ENCODE measurements at places on chromosomes 16 and 17.

DNA sequence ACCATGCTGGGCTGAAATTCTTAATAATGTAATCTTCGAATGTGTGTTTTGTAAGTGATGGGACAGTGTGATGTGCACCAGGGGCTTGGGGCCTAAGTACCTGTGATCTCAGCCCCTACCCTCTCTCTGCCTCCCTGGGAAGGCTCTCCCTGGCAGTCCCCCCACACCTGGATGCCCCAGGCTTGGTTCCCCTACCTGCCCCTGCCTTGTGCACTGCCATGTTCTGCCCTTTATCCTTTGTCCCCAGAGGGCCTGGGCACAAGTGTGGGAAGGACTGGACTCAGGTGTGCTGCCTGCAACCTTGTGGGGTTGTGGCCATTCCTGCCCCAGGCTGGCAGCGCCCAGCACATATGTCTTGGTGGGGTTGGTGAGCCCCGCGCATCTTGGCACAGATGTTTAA, 55.4 kb upstream of the CREBBP start:
- no peak for DNase-seq

- no peak for DNase-seq
Observed at GRCh38 chr16:61987474-61988012, 48.7 kb downstream of the CDH8 start.

DNA sequence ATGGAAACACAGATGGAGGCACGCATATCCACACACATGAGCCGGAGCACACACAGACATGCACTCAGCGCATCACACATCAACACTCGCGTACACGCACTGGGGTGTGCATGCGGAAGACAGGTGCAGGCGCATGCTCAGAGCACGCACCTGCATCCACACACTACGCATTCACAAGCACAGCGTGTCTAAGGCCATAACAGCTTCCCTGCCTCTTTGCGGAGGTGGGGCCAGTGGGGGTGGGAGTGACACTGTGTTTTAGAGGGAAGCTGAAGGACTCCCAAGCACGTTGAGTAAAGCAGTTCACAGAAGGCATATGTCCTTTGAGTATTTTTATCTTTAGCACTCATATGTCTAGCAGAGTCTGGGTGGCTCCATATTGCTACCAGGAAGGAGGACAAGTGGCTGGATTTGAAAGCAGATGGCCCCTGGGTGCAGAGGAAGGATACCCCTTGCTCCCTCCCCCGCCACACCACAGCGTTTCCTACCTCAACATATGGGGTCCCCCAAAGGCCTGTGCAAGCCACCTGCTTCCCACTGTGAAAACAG, 68.6 kb upstream of the TOB1 start:
- no peak for DNase-seq

GRCh38 chr17:50269477-50270434, 4.5 kb upstream of the TMEM92 start:
- DNase-seq: peak; percentile 88

DNA sequence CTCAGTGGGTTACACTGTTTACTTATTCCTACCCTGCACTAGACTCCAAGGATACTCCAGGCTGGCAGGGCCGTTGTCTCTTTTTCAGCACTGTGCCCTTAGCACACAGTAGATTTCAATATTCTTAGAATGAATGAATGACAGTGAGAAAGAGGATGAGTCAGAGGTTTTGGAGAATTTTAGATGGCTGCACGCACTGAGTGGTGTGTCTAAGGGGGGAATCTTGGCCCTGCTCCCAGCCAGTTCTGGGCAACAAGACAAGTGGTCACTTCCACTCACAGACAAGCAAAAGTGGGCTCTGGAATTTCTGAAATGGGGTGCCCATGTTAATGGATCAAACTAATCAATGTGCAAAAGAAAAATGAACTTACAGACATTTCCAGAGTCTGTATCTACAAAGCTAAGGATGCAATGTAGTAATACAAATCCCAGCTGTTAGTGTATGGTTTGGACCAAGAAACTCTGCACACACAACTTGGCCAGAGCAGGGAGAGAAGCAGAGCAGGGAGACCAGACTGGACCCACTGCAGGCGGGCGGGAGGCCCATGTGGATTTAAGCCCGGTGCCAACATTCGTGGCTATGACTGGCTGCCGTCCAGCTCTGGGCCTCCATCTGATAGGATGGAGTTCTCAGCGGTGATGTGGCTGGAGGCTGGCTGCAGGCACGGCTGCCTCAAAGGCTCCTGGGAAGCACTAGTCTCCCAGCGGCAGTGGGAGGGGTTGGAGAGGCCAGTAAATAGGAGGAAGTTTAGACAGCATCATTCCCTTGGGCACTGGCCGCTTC, 95.6 kb upstream of the CDYL2 start:
- peak; percentile 93 for DNase-seq

- DNase-seq: no peak
Observed at GRCh38 chr16:13997933-13998332, 73.2 kb upstream of the MRTFB start.

- no peak for DNase-seq
Observed at GRCh38 chr17:57868910-57869616, 19.2 kb upstream of the MRPS23 start.

GRCh38 chr17:43740541-43740940, 18.1 kb downstream of the SOST start:
- peak; percentile 18 for DNase-seq

DNA sequence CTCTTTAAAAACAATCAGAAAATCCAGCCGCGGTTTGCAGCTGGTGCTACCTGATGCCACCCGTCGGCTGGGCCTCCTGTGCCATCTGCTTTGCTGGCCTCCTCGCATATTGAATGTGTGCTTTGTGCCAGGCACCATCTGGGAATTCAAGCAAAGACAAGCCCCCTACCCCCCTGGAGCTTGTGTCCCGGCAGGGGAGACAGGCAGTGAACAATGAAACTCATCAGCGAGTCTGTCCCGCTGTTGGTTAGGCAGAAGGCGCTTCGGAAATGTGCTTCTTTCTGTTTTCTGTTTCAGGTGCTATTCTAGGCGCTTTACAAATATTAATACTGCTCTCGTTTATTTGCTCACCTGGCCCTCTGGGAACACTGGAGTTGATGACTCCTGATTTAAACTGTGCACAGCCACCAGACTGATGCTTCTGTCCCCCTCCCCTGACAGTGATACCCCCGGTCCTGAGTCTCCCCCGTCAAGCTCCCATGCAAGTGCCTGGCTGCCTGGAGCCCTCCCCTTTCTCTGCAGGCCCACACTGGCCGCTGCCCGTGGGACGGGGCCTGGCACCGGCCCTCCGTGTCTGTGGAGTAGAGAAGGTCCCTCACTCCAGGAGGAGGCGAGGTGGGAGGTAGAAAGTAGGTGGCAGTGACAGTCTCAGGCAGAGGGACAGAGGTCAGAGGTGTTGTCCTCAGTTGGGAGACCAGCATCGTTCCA, 126.1 kb upstream of the PLCG2 start:
- no peak for DNase-seq

DNA sequence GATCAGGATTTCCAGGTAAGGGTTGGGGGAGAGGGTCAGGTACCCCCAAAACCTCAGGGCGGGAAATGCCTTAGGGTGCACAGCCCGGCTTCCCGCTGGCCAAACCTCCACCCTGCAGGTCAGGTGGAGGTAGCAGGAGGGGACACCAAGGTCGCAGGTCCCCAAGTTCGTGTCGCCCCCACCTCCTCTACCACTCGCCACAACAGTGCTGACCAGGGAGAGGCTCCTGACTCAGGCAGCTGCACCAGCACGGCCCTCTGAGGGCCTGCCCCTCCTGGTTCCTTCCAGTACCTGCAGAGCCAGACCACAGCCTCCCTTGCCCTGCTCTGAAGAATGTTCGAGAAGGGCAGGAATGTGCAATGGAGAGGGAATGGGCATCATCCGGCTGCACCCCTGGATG, 3.9 kb downstream of the MRPL28 start:
- no peak for DNase-seq

DNA sequence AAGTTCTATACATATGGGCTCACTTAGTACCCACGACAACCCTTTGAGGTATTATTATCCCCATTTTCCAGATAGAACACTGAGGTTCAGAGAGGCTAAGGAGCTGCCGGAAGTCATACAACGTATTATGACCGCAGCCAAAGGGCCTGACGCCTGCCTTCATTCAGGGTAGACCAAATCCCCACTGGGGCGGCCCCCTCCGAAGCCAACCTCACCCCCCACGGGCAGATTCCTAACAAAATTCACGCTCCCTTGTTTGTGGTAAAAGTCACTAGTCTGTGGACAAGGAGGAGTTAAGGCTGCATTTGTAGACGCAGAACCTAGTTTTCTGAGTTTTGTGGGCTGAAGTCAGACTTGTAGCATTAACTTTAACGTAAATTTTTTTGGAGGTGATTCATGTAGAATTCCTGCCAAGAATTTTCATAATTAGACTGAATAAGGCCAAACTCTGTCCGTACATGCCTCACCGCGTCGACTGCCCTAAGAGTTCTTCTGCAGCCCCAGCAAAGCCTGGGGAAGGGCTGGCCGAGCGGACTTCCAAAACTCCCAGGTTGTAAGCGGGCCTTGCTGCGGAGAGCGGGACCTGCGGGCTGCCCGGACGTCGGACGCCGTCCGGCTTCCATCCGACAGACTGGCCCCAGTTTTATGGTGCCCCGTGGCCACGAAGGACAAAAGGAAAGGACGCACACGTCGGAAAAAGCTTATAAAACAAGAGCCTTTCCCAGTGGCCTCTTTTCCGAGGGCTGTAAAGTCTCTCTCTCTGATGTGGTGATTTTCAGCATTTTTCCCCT, 75.7 kb downstream of the NXN start:
- DNase-seq: peak; percentile 49

- no peak for DNase-seq
Observed at GRCh38 chr16:64973171-64973570, 148.7 kb downstream of the CDH11 start.

DNA sequence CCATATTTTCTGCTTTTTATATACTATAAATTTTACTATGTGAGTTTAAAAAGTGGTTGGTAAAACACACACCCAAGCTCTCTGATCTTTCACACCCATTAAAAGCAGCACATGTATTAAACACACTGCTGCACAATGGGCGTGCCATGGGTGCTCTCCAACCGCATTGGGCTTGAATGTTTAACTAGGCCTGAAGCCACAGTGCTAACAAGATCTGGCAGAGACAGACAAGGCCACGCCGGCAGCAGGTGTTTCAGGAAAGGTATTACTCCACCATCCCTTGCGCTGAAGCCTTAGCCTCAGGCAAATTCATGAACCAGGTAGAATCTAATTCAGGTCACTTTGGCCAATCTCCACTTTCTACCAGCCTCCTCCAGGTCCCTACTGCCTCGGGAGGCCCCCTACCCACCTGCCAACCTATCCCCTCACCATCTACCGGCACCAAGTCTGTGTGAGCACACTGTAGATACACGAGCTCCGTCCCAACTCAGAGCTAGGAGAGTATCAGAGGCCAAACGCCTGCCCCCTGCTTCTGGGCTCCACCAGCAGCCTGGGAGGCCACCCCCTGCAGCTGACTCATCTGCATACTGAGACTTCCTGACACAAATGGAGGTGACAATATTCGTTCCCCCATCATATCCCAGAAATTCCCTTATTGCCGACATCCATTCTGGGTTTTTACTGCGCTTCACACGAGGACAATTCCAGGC, 95.0 kb downstream of the ADCY9 start:
- no peak for DNase-seq

DNA sequence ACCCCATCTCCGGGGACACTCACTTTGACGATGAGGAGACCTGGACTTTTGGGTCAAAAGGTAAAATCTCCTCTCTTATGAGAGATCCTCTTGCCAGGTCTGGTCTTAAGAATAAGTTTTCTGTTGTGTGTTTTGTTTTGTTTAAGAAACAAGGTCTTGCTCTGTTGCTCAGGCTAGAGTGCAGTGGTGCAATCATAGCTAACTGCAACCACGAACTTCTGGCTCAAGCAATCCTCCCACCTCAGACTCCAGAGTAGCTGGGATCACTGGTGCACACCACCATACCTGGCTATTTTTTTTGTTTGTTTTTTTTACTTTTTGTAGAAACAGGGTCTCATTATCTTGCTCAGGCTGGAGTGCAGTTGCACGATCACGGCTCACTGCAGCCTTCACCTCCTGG, 4.1 kb downstream of the MMP25 start:
- no peak for DNase-seq

DNA sequence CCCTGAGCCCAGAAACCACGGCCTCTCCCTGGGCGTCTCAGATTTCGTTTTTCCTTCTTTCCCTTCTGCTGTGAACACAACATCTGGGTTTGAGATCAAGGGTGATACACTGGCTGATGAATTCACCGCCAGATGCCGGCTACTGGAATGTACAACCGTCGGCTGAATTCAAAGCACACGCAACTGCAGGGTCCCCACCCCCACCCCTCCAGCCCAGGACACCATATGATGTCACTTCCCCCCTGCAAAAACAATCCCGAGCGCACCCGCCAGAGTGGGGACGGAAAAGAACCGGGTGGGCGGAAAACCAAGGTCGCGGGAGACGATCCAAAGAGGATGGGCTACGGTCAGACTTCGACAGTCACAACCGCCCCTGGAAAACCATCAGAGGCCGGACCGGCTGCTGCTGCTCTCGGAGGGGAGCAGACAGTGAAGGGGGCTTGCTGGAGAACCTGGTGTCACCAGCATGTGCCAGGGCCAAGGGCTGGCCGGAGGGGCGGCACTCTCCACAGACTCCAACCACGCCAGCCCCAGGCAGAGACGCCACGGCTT, 23.3 kb downstream of the CEP295NL start:
- DNase-seq: peak; percentile 87

GRCh38 chr16:945271-946047, 25.3 kb downstream of the LMF1 start:
- no peak for DNase-seq

DNA sequence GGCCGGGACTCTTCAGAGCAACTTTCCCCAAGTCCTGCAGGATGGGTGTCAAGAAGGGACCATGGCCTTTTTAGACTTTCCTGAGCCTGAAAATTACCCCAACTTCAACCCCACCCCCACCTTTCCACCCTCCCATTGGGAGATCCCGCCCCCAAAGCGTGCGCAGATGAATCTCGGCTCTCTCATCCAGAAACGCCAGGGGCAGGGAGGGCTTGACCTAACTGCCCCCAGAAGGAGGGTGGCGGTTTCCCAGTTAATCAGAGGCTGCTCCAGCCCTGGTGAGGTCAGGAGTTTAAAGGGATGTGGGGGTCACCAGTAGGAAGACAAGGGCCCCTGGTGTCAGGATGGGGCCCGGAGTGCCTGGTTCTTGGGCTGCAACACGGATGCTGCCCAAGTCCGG, 480 bp downstream of the KIF19 start:
- no peak for DNase-seq

GRCh38 chr17:31291820-31292219, 5.2 kb downstream of the OMG start:
- peak; percentile 58 for DNase-seq

GRCh38 chr16:49788986-49789385, 66.9 kb downstream of the ZNF423 start:
- DNase-seq: no peak

- no peak for DNase-seq
Observed at GRCh38 chr16:80066805-80067580, 466.5 kb upstream of the MAF start.

DNA sequence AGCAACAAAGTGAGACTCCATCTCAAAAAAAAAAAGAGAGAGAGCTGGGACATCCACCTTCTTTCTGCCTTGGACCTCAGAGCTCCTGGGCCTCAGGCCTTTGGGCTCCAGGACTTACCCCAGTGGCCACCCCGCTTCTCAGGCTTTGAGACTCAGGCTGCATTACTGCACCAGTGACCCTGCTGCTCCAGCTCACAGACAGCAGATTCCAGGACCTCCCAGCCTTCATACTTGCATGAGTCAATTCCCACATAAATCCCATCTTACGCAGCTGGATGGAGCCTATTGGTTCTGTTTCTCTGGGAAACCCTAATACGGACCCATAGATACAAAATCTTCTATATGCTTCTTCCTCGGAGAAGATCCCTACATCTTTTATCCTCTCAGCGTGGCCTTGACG, 2.1 kb upstream of the CEP295NL start:
- DNase-seq: no peak

All from brain microvascular endothelial cell (primary cell).